HCT116 (cell line): ENCODE measurements at places on chromosomes 2 and 18. TPM values are rescaled to one million over a fixed set of nuclear protein-coding genes. Genes with fewer than 3 reads are reported as not detected.

Gene MOGAT1
- 0.22 TPM for total RNA-seq

Gene TNFRSF11A
- 3.2 TPM for total RNA-seq

Gene IL1RL1
- total RNA-seq = not detected

Gene CPLX4
- not detected for total RNA-seq

Gene CACNB4
- total RNA-seq = 2.0 TPM

Gene SUMO1
- 130 TPM for total RNA-seq

Gene LRP2
- 0.20 TPM for total RNA-seq

Gene FHOD3
- 4.0 TPM for total RNA-seq

- no peak overlapping the region for H3K4me3 ChIP-seq
- no peaks in the 10 kb centered on the region for H3K27me3 ChIP-seq
- H3K4me1 ChIP-seq = no peaks in the 10 kb centered on the region
- no peaks in the 10 kb centered on the region for H3K36me3 ChIP-seq
- no peak for DNase-seq
Observed at GRCh38 chr2:52779446-52779845, 988.2 kb upstream of the CHAC2 start.

- H3K4me3 ChIP-seq = no peak overlapping the region
- no peaks in the 10 kb centered on the region for H3K4me1 ChIP-seq
- no peak for DNase-seq
- H3K27ac ChIP-seq = no peak overlapping the region
- no peaks in the 10 kb centered on the region for H3K36me3 ChIP-seq
Observed at GRCh38 chr2:191857259-191857805, 10.4 kb upstream of the CAVIN2 start.

DNA sequence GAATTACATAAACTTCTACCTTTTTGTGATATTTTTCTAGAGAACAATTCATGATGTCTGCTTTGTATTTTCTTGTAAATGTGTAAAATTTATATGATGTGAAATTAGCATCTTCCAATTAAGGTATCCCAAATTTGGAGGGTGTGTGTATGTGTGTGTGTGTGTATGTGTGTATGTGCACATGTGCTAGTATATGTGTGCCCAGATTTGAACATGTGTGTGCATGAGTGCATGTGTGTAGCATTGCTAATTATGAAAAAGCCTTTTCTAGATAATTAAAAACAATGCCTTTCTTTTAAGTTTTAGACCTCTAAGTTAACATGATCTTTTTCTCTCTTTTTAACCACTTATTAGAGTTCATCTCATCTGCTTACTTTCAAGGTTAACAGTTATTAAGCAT lies 208.0 kb upstream of the SPOPL start:
- no peaks in the 10 kb centered on the region for H3K36me3 ChIP-seq
- H3K4me3 ChIP-seq = no peak overlapping the region
- DNase-seq = no peak
- H3K27me3 ChIP-seq = no peaks in the 10 kb centered on the region
- H3K27ac ChIP-seq = no peak overlapping the region

- H3K27me3 ChIP-seq = no peaks in the 10 kb centered on the region
- no peak overlapping the region for H3K4me3 ChIP-seq
- no peak for DNase-seq
- H3K27ac ChIP-seq = no peak overlapping the region
- peaks cover under 1% of the 10 kb centered on the region; the same call in 1 of the 2 replicates for H3K4me1 ChIP-seq
Observed at GRCh38 chr18:23596183-23596582, 9.9 kb upstream of the NPC1 start.

DNA sequence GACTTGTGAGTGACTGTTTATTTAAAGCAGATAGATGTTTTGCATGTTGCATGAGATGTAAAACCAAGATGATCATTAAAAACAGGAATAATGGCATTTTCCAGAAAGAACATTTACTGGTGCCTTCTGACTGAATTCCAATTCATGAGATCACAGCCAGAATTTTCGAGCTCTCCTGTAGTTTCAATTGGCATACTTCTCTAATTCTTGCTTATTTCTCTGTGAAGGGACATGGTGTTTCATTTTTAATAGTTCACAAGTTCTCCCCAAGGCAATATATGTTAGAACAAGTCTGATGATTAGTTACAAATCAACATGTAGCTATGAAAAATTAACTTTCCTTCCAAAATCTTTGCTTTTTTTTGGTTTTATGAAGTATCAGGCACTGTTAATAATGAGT lies 105.7 kb downstream of the PDE1A start:
- H3K4me1 ChIP-seq = no peaks in the 10 kb centered on the region
- H3K27me3 ChIP-seq = no peaks in the 10 kb centered on the region
- no peaks in the 10 kb centered on the region for H3K36me3 ChIP-seq
- no peak for DNase-seq
- H3K4me3 ChIP-seq = no peak overlapping the region

DNA sequence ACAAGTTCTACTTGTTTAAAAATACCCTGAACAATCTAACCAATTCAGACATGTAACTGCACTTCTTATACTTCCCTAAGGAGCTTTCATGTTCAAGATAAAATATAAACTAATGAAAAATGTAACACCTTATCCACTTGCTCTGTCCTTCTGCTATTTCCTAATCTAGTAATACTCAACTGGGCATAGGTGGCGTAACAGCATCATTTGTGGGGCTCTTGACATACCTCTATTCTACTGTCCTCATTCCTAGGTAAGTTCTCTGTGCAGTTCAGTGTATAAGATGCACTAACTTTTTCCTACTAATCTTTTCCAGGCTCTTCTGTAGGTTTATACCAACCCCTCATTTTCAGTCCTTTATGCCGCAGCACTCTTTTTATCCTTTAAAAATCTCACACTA lies 36.7 kb downstream of the PRKD3 start:
- DNase-seq = no peak
- no peaks in the 10 kb centered on the region for H3K27me3 ChIP-seq
- 0 out of 2 replicates have a peak, but pooled peaks cover 2% of the 10 kb centered on the region for H3K36me3 ChIP-seq
- H3K4me1 ChIP-seq = peaks cover 4% of the 10 kb centered on the region
- no peak overlapping the region for H3K27ac ChIP-seq
- H3K4me3 ChIP-seq = no peak overlapping the region
